ENCODE measurements at places on chromosomes 11 and 22. TPM values are rescaled to one million over a fixed set of nuclear protein-coding genes. Genes with fewer than 3 reads are reported as not detected.

ROBO4 gene
- 8.1 TPM for total RNA-seq

PRG3 gene
- total RNA-seq: not detected

SLC5A1 gene
- 0.23 TPM for total RNA-seq

SPON1 gene
- total RNA-seq: 89.0 TPM

RIMBP3C gene
- 0.69 TPM for total RNA-seq

PAMR1 gene
- total RNA-seq: 7.2 TPM

CECR2 gene
- 6.0 TPM for total RNA-seq

ZDHHC13 gene
- 37.8 TPM for total RNA-seq

OR52I2 gene
- total RNA-seq: not detected

CCDC87 gene
- 1.2 TPM for total RNA-seq

OVOL1 gene
- not detected for total RNA-seq

SOX10 gene
- total RNA-seq: 6.2 TPM

NRGN gene
- total RNA-seq: 3.7 TPM

SYT7 gene
- total RNA-seq: 71.5 TPM

MN1 gene
- 12.9 TPM for total RNA-seq

SLC7A4 gene
- total RNA-seq: 6.7 TPM

OR56A1 gene
- total RNA-seq: 0.23 TPM

RFPL2 gene
- 2.5 TPM for total RNA-seq

FAT3 gene
- total RNA-seq: 304 TPM

PGA5 gene
- not detected for total RNA-seq

OR5B12 gene
- not detected for total RNA-seq

INS gene
- not detected for total RNA-seq

MYRF gene
- total RNA-seq: 2.8 TPM

KRTAP5-2 gene
- not detected for total RNA-seq

MUC5AC gene
- not detected for total RNA-seq

PRSS23 gene
- total RNA-seq: 9.0 TPM

GAS2 gene
- 18.0 TPM for total RNA-seq

MRGPRE gene
- not detected for total RNA-seq

P2RX6 gene
- total RNA-seq: 1.2 TPM

HBD gene
- total RNA-seq: not detected

UBQLN3 gene
- 0.46 TPM for total RNA-seq

BATF2 gene
- not detected for total RNA-seq

PELI3 gene
- total RNA-seq: 15.0 TPM

EHF gene
- total RNA-seq: not detected

PRG2 gene
- total RNA-seq: 0.46 TPM

IL18 gene
- total RNA-seq: 1.8 TPM

UCP2 gene
- 8.8 TPM for total RNA-seq

RAB39A gene
- total RNA-seq: 27.0 TPM

P2RY6 gene
- total RNA-seq: 0.92 TPM

TBX1 gene
- total RNA-seq: not detected

GRM5 gene
- 178 TPM for total RNA-seq

APOL4 gene
- total RNA-seq: 14.3 TPM

RAB30 gene
- 74.7 TPM for total RNA-seq

ZP1 gene
- 0.46 TPM for total RNA-seq

SCARF2 gene
- 3.5 TPM for total RNA-seq

MS4A15 gene
- not detected for total RNA-seq

All from diencephalon (tissue), 1 donor.